Fibroblast of skin of right biceps (primary cell): ENCODE measurements at places on chromosomes 13 and 19.

GRCh38 chr13:23752111-23753001 is 136.8 kb downstream of the MIPEP start:
- peak; percentile 40 for DNase-seq

GRCh38 chr13:32265726-32266125 is 49.4 kb downstream of the ZAR1L start:
- DNase-seq: no peak

DNA sequence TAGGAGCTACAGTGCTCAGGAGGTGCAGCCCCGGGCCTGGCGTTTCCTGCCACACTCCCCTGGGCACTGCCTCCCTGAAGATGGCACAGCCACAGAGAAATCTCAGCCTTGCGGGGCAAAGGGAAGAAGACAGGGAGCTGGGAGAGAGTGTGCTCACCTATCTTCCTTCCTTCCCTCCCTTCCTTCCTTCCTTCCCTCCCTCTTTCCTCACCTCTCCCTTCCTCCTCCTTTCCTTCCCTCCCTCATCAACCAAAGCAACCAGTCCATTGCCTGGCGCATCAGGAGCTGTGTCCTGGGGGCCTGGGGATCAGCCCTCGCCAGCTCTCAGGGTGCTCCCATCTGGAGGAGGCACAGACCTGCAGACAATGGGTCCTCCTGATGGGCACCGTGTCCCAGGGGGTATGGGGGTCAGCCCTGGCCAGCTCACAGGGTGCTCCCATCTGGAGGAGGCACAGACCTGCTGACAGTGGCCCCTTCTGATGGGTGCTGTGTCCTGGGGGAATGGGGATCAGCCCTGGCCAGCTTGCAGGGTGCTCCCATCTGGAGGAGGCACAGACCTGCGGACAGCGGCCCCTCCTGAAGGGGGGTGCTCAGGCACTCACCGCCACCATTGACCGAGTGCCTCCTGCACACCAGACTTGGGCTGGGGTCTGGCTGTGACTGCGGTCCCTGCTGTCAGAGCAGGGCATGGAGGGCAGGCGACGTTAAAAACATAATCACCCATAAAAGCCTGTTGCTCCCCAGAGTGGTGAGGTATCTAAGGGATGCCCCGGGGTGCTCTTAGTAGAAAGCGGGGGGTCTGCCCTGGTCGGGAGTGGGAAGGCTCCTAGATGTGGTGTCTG is 120.2 kb downstream of the URI1 start:
- no peak for DNase-seq

DNA sequence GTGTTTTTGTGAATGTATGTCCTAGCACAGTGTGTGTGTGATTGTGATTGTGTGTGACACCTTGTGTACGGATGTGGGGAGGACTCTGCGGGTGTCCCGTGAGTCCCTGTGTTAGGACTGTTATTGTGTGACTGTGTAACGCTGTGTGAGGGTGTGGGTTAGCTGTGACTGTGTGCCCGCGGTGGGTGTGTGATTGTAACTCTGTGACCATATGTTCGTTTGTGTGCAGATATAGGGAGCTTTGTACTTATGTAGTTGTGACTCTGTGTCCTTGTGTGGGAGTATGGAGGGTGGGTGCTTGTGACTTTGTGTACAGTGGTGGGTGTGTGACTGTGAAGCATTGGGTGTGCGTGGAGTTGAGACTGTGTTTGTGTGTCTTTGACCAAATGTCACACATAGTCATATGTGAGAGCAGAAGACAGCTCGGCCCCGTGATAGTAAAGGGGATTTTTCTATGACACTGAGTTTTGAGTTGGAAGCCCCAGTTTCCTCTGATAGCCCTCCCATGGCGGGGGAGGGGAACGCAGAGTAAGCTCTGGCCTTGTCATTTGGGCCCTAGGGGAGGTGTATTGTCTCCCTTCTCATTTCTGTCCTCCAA is 949 bp upstream of the ZNF260 start:
- DNase-seq: no peak

DNA sequence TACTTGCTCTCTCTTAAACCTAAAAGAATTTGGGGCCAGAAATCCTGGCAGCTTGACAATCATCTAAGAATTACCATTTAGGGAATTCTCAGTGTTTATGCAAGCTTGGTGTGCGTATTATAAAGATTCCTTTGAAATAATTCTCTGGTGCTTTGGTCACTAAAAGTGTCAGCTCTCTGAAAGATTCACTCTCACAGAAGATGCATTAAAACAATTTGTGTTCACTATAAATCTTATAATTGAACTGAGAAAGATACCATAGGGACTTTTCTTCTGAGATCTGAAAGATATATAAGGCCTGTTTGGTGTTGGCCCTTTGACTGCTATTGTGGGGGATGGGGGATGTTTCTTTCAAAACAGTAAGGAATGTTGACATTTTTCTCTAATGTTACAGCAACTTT is 27.3 kb downstream of the EPSTI1 start:
- peak; percentile 78 for DNase-seq

GRCh38 chr13:87907202-87907601 is 236.0 kb downstream of the SLITRK5 start:
- no peak for DNase-seq

DNA sequence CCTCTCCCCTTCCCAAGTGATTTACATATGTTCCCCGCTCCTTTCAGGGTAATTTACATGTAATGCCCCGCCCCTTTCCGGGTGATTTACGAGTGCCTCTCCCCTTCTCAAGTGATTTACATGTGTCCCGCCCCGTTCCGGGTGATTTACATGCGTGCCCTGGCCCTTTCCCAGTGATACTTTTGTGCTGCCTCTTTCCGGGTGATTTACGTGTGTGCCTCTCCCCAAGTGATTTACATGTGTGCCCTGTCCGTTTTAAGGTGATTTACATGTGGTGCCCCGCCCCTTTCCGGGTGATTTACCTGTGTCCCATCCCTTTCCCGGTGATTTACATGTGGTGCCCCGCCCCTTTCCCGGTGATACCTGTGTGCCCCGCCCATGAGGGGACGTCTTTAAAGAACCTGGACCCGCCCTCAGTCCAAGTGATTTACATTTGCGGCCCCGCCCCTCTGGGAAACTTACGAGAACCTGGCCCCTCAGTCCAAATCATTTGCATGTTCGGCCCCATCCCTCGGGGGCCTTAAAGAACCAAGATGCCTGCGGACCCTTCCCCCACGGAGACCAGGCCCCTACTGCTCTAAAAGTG is 559 bp upstream of the LENG9 start:
- DNase-seq: peak; percentile 80
